ENCODE measurements at places on chromosomes 3 and 15.

GRCh38 chr3:72042397-72043203 is 257.7 kb upstream of the PROK2 start:
- DNase-seq, result no peak

GRCh38 chr3:37940242-37940908 is 50.2 kb upstream of the VILL start:
- DNase-seq, result no peak

GRCh38 chr3:19920401-19921080 is 13.5 kb downstream of the EFHB start:
- DNase-seq, result no peak

DNA sequence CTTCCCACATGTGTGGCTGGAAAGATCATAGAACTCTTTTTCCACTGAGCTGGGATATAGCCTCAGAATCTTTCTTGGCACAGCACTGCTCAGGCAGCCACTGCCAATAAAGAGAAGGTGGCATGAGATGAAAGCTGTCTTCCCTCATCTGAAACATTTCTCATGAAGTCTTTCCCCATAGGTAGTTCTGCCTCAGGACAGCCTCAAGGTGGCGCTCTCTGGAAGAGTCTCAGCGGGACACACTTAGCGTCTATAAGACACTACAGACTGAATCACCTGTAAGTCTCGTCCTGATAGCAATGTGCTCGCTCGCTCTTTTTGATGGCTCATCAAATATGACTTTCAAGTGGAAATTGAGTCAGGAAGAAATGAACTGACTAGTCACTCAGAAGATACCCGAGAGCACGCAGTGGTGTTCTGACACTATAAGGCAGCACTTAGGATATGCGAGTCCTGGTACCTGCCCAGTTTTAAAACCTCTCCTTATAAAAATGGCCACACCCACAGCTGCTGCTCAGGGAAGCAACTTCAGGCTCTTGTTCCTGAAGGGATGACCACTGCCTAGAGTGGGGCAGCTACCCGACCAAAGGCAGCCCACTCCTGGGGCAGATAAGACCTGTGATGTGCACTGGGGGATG is 269.5 kb downstream of the SUCLG2 start:
- DNase-seq, result peak; percentile 6

GRCh38 chr15:60076045-60076444 is 71.9 kb downstream of the FOXB1 start:
- no peak for DNase-seq

- no peak for DNase-seq
Measured at GRCh38 chr15:99994849-99995248, 261.6 kb upstream of the LYSMD4 start.

GRCh38 chr15:31338879-31339557 is 12.4 kb downstream of the KLF13 start:
- no peak for DNase-seq

DNA sequence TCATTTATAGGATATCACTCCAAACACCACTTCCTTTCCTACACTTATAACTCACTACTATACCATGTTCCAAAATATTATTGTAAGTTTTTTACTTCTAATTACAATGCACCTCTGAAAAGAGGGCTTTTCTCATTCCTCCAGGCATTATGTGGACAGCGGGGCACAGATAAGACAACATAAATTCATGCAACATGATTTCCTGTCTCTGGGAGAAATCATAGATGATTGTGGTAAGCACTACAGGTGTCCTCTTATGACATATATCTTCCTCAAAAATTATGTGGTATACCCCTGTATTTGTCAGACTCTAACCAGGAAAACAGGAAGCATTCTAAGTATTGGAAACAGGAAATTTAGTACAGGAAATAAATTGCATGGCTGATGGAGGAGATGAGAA is 45.7 kb upstream of the INO80 start:
- DNase-seq, result no peak

DNA sequence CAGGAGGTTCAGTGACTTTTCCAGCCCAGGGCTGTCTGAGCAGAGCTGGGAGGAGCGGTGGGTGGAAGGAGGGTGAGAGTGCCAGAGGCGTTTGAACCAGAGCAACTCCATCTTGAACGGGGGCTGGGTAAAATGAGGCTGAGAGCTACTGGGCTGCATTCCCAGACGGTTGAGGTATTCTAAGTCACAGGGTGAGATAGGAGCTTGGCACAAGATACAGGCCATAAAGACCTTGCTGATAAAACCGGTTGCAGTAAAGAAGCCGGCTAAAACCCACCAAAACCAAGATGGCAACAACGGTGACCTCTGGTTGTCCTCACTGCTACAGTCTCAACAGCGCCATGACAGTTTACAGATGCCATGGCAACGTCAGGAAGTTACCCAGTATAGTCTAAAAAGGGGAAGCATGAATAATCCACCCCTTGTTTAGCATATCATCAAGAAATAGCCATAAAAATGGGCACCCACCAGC is 60.2 kb downstream of the ABTB1 start:
- no peak for DNase-seq

DNA sequence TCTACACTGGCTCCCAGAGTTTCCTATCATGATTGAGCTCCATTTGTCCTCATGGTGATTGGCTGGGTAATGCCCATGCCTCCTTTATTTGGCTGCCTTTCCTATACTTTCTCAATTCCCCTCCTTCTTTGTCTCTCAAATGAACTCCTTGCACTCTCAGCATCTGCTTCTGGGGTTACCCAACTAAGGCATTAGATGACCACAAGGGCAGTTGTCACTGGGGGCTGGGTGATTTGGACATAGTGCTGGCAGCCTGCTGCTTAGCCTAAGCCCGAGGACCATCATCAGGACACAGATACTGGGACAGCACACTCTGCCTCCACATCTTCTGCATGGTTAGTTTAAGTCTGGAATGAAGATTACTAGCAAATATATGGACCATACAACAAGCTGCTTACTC is 49.2 kb upstream of the LRRFIP2 start:
- DNase-seq, result no peak

DNA sequence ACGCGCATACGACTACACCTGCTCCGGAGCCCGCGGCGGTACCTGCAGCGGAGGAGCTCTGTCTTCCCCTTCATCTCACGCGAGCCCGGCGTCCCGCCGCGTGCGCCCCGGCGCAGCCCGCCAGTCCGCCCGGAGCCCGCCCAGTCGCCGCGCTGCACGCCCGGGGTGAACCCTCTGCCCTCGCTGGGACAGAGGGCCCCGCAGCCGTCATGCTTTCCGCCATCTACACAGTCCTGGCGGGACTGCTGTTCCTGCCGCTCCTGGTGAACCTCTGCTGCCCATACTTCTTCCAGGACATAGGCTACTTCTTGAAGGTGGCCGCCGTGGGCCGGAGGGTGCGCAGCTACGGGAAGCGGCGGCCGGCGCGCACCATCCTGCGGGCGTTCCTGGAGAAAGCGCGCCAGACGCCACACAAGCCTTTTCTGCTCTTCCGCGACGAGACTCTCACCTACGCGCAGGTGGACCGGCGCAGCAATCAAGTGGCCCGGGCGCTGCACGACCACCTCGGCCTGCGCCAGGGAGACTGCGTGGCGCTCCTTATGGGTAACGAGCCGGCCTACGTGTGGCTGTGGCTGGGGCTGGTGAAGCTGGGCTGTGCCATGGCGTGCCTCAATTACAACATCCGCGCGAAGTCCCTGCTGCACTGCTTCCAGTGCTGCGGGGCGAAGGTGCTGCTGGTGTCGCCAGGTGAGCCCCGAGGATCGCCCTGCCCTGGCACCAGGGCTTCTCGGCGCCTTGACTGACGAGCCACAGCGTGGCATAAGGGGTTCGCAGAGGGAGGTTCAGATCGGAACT is 420 bp downstream of the SLC27A2 start:
- DNase-seq, result no peak

Data from activated naive CD8-positive, alpha-beta T cell treated with anti-CD3 and anti-CD28 coated beads, Interleukin-2, amount 50 U/mL, for 16 hours (primary cell).